Kasumi-1 (cell line): ENCODE measurements at places on chromosomes 2 and 18.

GRCh38 chr18:58338961-58339592 lies 289.8 kb downstream of the ALPK2 start:
- DNase-seq: no peak

DNA sequence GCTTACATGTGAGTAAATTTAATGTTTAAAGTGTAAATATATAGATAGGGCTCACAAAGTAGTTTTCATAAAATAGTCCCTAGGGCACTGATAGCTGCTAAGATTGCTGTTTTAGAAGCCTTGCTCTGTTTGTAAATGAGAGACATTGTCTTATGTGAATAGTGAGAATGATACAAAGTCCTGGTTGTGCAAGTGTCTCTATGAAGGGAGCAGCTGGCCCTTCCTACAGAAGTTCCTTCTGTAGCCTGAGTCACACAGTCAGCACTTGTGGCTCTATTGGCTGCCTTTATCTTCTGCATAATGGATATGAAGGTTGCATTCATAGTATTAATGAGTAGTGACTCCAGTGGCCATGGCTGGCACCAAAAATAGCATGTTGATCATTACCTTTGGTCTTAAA lies 279.7 kb downstream of the OSR1 start:
- no peak for DNase-seq

- no peak for DNase-seq
These were observed 10.5 kb downstream of the SCYGR4 start for GRCh38 chr2:227627769-227628168.

DNA sequence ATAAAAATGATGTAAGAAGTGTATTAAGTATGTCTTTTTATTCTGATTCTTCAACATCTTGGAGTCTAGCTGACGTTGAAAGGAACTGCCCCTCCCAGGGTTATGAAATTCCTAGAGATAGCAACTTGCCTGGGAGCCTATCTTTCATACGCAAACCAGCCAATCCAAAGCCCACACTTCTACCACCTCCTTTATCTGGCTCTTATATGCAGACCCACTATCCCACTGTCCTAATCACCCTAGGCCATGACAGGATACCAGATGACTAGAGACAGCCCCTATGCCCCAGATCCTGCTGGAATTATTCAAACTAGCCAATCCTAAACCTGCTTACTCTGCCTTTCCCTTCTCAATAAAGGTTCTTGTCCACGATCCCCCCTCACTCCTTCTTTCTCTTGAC lies 11.8 kb upstream of the CDC42EP3 start:
- DNase-seq: no peak

- no peak for DNase-seq
These were observed 242.9 kb downstream of the LDLRAD4 start for GRCh38 chr18:13461469-13461868.

GRCh38 chr2:192499476-192499875 lies 304.7 kb upstream of the TMEFF2 start:
- DNase-seq: no peak

DNA sequence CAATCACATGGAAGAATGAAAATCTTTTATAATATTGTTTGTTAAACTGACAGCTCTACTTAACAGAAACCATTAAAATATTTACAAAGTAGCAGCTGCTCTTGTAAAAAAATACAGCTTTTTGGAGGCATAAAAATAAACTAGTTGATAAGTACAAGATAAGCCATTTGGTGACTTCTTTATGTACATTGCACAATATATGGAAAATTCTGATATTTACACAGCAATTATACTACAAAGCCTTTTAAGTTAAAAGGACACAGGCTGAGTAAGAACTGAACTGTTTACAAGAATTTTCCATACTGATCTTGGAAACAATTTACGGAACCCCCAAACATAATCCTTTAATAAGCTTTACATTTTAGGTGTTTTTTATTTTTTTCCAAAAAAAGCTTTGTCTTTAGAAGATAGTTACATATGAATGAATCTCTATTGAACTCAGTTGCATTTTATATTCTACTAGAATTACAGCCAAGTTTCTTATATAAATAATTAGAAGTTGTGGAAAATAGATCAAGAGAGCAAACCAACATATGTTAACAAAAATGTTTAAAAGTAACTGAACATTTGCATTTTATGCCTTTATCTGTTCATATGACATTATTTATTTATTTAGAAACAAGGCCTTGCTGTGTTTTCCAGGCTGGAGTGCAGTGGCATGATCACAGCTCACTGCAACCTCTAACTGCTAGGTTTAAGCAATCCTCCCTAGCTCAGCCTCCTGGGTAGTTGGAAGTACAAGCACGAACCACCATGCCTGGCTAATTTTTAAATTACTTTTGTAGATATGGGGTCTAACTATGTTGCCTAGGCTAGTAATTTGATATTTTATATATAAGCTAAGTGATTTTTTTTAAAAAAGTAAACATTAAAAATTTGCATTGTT lies 142.5 kb downstream of the OTX1 start:
- no peak for DNase-seq

DNA sequence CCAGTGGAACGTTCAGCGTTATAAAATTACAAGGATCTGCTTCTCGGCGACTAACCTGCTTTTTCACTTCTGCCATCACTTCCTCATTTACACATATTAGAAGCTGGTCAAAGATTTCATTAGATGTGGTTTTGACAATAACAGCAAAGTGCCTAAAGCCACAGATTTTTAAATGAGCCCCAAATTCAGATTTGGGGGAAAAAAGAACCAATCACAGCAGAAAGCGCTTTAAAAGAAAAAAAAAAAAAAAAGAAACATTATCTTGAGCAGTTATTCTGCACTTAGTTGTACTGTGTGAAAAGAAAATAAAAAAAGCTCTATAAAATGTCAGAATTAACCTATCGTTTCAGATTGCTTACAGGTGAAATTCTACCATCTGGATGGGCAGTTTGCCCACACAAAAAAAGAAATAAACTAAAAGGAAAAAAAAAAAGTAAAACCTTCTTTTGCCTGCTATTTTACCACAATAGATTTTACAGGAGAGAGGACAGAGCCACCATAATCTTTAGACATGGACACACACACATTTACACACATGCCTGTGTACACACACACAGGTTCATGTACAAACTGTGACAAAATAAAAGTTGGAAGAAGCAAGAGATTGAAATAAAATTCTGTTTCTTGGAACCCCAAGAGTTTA lies 167.2 kb downstream of the TCF4 start:
- no peak for DNase-seq

GRCh38 chr18:10296491-10296890 lies 157.9 kb upstream of the APCDD1 start:
- DNase-seq: no peak

DNA sequence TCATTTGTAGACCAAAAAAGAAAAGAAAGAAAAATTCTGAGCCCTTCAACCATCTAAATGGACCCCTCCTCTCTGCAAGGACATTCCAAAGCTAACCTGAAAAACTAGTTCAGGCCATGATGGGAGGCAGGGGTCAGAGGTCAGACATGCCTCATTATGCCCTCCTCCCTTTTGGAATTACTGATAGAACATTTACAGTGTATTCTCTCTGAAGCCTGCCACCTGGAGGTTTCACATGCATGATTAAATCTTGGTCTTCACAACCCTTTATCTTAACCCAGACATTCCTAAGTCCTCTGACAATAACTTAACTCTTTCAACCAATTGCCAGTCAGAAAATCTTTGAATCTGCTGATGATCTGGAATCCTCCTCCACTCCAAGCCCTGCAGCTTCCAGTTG lies 86.0 kb downstream of the SPP2 start:
- DNase-seq: no peak

- DNase-seq: no peak
These were observed 145.8 kb downstream of the AKAIN1 start for GRCh38 chr18:5051207-5051606.

GRCh38 chr2:20882466-20883170 lies 59.7 kb upstream of the LDAH start:
- no peak for DNase-seq

DNA sequence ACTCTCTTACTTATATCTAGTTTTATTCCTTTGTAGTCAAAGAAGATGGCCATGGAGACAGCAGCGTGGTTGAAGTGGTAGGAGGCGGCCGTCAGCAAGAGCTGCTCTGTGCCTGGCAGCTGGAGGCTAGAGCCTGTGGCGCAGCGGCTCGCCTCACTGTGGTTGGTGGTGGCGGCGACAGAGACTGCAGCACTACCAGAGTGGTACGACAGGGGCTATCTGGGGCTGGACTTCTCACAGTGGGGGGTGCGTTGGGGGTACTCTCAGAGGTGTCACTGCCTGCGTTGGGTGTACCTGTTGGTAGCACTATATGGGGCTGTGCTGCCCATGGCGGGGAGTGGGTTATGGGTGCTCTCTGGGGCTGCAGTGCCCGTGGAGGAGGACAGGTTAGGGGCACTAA lies 8.5 kb upstream of the ANKRD62 start:
- no peak for DNase-seq

- DNase-seq: no peak
These were observed 263.8 kb downstream of the HNMT start for GRCh38 chr2:138228101-138228500.

GRCh38 chr2:218782528-218782844 lies 539 bp downstream of the CYP27A1 start:
- no peak for DNase-seq

- no peak for DNase-seq
These were observed 27.6 kb upstream of the SLC40A1 start for GRCh38 chr2:189608170-189608569.

GRCh38 chr2:16661936-16662839 lies 3.4 kb downstream of the CYRIA start:
- no peak for DNase-seq

- peak; percentile 22 for DNase-seq
These were observed 221.6 kb downstream of the NR4A2 start for GRCh38 chr2:156110890-156111289.

DNA sequence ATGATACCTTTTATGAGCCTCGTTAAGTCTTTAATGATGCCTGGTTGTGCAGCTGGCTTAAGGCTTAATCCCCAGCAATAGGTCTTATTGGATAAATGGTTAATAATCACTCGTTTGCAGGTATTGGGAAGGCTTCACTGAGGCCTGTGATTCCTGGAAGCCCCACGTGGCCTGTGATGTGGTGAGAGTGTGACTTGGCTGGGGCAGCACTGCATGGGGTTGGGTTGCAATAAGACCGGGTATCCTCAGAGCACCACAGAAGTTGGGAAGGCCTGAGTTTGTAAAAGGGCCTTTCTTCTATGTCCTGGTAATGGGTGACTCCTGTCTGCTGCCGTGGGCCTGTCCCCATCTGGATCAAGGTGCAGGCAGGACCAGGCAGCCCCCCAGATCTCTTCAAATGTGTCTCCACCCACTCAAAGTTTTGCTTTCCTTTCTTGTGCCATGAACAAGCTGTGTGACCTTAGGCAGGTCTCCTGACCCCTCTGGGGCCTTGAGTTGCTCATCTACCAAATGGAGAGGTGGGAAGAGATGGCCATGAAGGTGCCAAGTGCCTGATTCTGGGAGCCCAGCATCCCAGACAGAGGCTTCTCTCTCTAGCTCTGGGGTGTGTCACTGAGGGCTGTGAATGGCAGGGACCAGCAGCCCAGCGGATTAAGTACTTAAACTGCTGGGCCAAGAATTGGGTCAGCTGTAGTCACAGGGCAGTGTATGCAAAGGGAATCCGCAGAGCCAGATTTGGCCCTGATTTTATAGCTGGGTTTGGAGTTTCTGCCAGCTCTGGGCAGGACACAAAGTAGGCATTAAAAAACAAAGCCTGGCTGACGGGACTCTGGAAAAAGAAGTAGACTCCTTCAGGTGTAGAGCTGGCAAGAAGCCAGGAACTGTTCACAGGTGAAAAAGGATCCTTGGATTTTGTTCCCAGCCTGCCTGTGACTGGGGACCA lies 24.4 kb downstream of the LBH start:
- no peak for DNase-seq

DNA sequence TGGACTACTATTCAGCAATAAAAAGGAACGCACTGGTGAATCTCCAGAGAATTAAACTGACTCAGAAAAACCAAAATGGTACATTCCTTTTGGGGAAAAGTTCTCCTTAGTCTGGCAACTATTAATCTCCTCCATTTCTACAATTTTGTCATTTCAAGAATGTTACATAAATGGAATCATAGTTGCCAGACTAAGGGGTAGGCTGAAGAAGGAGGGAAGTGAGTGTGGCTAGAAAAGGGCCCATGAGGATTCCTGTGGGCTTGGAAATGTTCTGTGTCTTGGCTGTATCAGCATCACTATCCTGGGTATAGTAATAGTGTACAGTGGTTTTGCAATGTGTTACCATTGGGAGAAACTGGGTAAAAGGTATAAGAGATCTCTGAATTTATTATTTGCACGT lies 72.4 kb downstream of the ZAP70 start:
- DNase-seq: no peak

- no peak for DNase-seq
These were observed 14.0 kb upstream of the DCC start for GRCh38 chr18:52325997-52326396.

- DNase-seq: no peak
These were observed 9.1 kb downstream of the RPL31 start for GRCh38 chr2:101011152-101011551.

DNA sequence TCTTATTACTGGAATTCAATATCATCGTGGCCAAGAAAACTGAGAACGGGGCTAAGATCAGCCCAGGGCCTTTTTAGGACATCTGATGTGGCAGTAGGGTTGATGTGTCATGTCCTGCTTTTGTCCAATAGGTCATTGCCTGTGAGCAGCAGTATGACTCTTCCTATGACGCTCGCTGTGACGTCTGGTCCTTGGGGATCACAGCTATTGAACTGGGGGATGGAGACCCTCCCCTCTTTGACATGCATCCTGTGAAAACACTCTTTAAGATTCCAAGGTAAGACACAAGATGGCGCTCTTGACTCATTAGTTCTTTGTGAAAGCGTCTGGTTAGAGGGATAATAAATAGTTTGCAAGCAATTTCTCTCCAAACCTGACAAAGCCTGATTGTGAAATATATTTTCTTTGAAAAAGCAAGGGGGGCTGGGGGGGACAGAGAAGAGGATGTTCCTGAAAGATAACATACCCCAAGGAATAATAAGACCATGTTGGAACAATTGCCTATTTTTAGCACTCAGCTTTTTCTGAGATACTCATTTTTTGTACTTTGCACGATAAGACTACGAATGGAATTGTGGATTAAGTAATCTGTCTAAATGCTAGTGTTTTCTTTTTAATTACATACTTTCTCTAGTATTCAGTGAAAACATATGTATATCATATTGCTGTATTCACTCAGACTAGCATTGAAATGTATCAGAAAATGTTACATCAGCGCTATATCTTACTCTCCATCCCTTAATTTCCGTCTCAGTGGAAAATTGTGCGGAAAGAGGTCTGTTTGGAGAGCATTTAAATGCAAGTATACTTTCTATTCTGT lies 58.1 kb downstream of the MYO3B start:
- DNase-seq: peak; percentile 77

DNA sequence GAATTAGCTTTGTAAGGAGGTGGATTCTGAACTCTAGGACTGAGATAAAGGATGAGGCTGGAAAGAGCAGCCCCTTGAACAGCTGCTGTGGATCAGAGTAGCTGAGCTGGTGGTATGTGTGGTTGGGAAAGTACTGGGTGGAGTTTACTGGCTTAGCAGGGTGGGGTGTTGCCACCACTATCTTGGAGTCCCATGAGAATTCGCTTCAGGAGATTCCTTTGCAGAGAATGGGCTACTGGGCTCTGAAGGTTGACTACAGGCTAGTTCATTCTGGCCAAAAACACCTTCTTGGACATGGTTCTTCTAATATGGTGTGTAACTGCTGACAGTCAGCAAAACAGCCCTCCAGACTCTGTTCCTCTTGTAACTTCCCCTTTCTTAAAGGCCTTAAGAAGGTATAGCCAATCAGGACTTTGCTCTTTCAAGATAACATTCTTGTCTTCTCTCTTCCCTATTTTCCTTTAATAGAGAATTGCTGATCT lies 52.7 kb downstream of the TET3 start:
- peak; percentile 97 for DNase-seq
